NCI-H1417 (cell line): ENCODE measurements at places on chromosomes 6 and 20.

GRCh38 chr20:19974630-19975435 lies 42.3 kb upstream of the NAA20 start:
- DNase-seq, result no peak

- no peak for DNase-seq
Observed at GRCh38 chr6:106751501-106752252, 122.3 kb downstream of the QRSL1 start.

- no peak for DNase-seq
Observed at GRCh38 chr20:51423290-51423667, 119.2 kb downstream of the NFATC2 start.

- no peak for DNase-seq
Observed at GRCh38 chr6:110334423-110335180, 23.5 kb downstream of the METTL24 start.

DNA sequence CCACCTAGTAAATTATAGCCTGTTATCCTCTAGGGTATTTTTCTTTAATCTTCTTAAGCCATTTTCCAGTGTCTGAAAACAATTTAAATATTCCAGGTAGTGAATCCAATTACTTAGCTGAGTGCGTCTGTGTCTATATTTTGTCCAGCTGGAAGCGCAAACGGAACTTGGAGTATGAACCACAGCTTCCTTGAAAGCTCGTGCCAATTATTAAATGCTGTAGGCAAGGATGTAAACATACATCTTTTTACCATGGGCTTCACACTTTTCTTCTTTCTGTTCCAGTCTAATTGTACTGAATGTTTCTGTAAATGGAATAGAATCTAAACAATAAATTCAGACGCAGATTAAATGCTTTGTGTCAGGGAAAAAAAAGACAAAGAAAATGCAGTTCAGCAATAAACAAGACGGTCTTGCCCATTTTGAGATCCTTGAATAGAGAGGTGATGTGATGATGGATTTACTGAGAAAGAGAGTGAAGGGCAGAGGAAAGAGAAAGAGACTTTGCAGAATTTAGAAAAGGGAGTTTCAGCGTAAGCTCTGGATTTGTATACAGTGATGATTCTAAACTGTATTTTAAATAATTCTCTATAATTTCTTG lies 1.9 kb downstream of the PLCB1 start:
- no peak for DNase-seq

DNA sequence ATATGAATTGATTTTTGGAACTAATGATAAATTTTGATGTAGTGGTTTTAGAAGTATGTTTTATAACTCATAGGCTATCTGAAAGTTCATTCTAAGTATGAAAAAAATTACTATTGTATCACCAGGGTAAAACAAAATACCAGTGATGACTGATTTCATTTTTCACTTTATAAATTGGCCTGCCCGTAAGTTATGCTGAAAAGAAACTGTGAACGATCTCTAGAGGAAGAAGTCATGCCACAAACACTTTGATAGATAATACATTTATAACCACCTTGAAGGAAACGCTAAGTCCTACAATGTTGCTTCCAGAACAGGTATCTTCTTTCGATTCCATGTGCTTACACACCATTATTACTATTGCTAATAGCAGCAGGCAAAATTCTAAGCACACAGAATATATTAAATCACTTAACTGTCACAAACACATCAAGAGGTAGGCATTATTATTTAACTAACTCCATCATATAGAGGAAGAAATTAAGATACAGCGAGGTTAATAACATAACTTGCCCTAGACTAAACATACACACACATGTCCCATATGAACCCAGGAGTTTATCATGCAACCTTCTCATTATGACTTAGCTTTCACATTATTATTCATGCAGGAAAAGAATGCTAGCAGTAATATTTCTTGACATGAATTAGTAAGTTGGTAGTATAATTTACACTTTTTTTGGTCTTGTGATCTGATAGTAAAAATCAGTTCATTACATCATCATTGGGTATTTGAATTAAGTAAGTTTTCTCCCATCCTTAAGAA lies 44.7 kb downstream of the RGS17 start:
- DNase-seq, result no peak
